Stimulated activated CD8-positive, alpha-beta memory T cell treated with anti-CD3 and anti-CD28 coated beads, Interleukin-15, amount 100 ng/mL, for 24 hours (primary cell): ENCODE measurements at places on chromosomes 1 and 21.

DNA sequence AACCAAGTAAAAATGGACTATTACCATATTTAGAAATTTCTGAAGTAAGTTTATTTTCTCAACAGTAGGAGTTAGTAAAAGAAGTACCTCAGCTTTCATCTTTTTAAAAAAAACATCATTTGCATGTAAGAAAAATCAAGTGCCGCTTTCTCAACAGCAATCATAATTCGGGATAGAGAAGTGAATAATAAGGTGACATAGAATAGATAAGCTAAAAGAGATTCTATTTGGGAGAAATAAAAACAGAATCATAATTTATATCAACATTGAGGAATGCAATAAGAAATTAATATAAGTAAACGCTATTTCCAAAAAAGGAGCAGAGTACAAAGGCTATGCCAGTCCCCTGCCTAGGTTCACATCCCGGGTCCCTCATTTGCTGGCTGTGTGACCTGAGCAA, 330.9 kb upstream of the GREM2 start:
- DNase-seq = no peak

DNA sequence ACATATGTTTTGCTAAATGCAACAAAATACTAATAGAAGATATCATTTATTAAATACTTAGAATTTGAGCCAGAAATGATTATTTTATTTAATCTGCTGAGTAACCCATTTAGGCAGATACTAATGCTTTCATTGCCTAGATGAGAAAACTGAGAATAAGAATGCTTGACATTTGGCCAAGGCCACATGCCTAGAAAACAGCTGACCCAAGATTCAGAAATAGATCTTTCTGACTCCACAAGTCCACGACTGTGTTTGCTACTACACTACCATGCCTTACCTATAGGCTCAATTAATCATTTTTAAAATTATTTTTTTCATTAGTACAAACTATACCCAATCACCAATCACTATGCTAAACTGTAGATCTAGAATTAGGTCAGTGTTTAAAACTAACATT, 129.7 kb downstream of the ATP1B1 start:
- no peak for DNase-seq

- no peak for DNase-seq
Measured at GRCh38 chr1:86016076-86016759, 140.4 kb downstream of the COL24A1 start.

DNA sequence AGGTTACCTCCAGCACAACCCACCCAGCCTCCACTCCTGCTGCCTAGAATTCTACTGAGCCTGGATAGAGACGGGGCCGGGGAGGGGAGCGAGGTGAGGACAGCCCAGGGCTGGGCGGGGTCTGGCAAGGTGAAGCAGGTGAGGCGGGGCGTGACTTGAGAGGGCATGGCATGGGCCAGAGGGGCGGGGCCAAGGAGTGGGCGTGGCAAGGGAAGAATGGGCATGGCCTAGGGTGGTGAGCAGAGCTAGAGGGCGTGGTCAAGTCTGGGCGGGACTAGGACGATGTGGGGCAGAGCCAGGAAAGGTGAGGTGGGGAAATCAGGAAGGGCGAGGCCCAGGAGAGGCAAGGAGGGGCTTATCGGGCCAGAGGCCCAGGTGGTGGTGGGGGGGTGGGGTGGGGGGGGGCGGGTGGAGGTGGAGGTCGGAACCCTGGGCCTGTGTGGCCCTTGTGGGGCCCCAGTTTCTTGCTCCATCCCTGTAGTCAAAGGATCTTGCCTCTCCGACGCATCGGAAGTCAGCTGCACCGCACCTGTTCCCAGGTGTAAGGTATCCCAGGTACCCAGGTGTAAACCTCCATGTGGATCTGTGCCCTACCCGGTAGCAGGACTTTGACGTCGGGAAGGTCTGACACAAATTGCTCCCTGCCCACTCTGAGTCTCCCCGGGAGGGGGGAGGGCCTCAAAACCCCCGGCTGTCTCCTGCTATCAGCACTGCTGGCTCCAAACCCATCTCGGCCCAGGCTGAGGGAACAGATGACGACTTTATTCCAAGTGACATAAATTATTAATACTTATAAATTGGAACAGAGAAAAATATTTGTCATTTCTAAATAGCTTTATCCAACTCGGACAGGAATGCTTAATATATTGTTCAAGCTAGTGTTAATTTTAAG, 32.9 kb upstream of the UTS2 start:
- DNase-seq = no peak

- no peak for DNase-seq
Measured at GRCh38 chr21:35244514-35244913, 195.4 kb upstream of the RUNX1 start.
